Activated CD4-positive, alpha-beta T cell treated with anti-CD3 and anti-CD28 coated beads, Interleukin-2, amount 10 ng/mL, durations not matched to agents 24 days and 14 days (primary cell): ENCODE measurements at places on chromosomes 3 and 15.

- no peak overlapping the region for H3K4me3 ChIP-seq
- no peak for DNase-seq
- H3K27ac ChIP-seq = no peak overlapping the region
- peaks cover 23% of the 10 kb centered on the region for H3K27me3 ChIP-seq
- peaks cover 12% of the 10 kb centered on the region for H3K36me3 ChIP-seq
Observed at GRCh38 chr3:131047582-131047981, 20.9 kb downstream of the NEK11 start.

GRCh38 chr3:151035072-151035471 is 50.4 kb upstream of the MED12L start:
- H3K36me3 ChIP-seq = no peaks in the 10 kb centered on the region
- DNase-seq = no peak
- peaks cover 1% of the 10 kb centered on the region for H3K27me3 ChIP-seq
- no peak overlapping the region for H3K27ac ChIP-seq
- no peak overlapping the region for H3K4me3 ChIP-seq
- no peaks in the 10 kb centered on the region for H3K4me1 ChIP-seq

- H3K27me3 ChIP-seq = no peaks in the 10 kb centered on the region
- H3K4me3 ChIP-seq = no peak overlapping the region
- no peak for DNase-seq
- H3K36me3 ChIP-seq = no peaks in the 10 kb centered on the region
Observed at GRCh38 chr3:146650691-146651442, 45.7 kb upstream of the PLSCR5 start.

- peak; percentile 63 for DNase-seq
- H3K36me3 ChIP-seq = peaks cover 5% of the 10 kb centered on the region
- peak overlapping the region; percentile 34 for H3K27ac ChIP-seq
- H3K27me3 ChIP-seq = no peaks in the 10 kb centered on the region
- H3K4me1 ChIP-seq = peaks cover 18% of the 10 kb centered on the region
Observed at GRCh38 chr15:77493324-77493907, 72.7 kb downstream of the HMG20A start.

DNA sequence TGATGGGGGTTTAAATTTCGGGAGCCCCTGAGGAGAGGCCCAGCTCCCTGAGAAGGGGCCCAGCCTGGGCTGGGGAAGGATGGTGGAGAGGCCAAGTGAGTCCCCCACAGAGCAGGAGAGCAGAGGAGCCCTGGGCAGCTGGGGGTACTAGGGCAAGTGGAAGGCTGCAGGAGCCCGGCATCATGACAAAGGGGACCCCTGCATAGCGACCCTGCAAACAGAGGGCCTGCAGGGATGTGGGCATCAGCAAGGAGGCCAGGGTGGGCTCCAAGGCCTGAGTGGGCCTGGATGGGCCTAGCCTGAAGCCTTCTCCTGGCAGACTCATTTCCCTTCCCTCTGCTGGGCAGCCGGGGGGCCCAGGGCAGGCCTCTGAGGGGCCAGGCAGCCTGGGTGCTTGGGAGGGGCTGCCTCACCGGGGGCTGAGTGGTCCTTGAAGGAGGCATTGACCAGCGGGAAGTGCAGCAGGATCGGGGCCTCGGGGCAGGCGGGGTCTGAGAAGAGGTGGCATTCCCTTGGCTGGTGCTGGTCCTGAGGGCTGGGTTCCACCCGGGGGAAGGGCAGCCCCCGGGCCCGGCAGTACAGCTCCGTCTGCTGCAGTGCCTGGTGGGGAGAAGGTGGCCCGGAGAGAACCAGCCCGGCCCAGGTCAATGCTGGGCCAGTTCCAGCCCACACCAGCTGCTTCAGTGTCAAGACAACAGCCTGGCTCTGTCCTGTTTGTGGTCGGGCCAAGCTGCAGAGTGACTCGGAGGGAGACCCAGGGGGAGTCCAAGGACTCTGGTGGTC is 24.7 kb downstream of the PLA2G4D start:
- peaks cover 2% of the 10 kb centered on the region for H3K4me1 ChIP-seq
- no peak overlapping the region for H3K27ac ChIP-seq
- DNase-seq = no peak
- no peak overlapping the region for H3K4me3 ChIP-seq
- peaks cover 12% of the 10 kb centered on the region for H3K27me3 ChIP-seq
